Mesothelial cell of epicardium (in vitro differentiated cells): ENCODE measurements at places on chromosomes 3 and 15.

- no peak for DNase-seq
These were observed 86.4 kb downstream of the WNT7A start for GRCh38 chr3:13793451-13793850.

- no peak for DNase-seq
These were observed 163.1 kb downstream of the TLE3 start for GRCh38 chr15:69934607-69935006.

DNA sequence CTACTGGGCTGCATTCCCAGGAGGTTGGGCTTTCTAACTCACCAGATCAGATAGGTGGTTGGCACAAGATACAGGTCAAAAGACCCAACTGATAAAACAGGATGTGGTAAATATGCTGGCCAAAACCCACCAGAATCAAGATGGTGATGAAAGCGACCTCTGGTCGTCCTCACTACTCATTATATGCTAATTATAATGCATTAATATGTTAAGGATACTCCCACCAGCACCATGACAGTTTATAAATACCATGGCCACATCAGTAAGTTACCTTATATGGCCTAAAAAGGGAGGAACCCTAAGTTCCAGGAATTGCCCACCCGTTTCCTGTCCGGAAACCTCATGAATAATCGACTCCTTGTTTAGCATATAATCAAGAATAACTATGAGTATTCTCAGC, 31.6 kb downstream of the CFAP44 start:
- DNase-seq, result no peak

DNA sequence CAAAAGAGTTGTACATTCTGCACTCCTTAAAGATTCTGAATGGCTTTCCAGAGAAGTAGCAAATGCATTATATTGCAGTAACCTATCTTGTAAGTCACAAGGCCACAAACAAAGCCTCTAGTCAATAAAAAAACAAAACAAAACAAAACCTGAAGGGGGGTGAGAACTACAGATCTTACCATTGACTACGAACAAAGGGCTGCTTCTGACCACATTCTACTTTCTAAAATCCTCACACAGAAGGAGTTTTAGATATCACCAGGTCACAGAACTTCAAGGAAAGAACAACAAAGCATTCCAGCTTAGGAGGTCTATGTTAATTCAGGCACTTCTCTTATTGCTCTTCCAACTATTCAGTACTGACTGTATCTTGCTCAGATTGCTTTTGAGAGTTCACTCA, 343.0 kb downstream of the ZBTB20 start:
- DNase-seq, result no peak

DNA sequence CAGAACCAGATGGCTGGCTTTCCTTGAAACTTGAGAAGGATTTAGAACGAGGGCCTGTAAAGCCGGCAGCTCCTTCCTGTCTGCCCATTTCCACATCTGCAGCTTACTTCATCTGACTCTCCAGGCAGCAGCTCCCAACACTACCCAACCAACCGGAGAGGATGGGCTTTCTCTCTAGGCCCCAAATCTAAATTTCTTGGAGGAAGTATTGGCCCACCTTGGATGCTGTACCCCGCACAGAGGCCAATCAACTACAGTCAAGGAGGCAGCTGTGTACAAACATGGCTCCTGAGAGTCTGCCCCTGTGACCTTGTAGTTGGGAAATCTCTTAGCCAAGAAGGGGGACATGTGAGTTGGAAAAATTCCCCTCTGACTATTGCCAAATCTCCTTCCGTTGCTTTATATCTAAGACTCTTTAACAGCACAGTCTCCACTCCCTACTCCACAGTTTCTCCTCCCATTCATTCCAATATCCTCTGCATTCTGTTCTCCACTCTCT, 8.0 kb upstream of the ACAP2 start:
- no peak for DNase-seq

DNA sequence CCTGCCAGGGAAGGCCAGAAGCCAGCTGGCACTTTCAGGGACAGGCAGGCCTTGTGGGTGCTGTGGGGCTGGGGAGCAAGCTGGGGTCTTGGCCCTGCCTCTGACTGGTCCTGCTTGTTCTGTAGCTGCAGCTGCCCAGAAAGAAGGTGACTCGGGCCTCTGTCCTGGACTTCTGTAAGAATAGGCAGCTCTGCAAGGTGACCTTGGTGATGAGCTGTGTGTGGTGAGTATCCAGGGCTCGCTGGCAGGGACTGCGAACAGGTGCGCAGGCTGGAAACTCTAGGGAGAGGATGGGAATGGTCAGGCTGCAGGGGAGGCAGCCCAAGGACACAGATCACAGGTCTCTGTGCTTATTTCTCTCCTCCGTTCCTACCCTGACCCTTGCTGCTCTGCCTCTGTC, 31.2 kb downstream of the SLC22A14 start:
- no peak for DNase-seq

GRCh38 chr3:170096342-170096741, 58.5 kb downstream of the GPR160 start:
- DNase-seq, result no peak

DNA sequence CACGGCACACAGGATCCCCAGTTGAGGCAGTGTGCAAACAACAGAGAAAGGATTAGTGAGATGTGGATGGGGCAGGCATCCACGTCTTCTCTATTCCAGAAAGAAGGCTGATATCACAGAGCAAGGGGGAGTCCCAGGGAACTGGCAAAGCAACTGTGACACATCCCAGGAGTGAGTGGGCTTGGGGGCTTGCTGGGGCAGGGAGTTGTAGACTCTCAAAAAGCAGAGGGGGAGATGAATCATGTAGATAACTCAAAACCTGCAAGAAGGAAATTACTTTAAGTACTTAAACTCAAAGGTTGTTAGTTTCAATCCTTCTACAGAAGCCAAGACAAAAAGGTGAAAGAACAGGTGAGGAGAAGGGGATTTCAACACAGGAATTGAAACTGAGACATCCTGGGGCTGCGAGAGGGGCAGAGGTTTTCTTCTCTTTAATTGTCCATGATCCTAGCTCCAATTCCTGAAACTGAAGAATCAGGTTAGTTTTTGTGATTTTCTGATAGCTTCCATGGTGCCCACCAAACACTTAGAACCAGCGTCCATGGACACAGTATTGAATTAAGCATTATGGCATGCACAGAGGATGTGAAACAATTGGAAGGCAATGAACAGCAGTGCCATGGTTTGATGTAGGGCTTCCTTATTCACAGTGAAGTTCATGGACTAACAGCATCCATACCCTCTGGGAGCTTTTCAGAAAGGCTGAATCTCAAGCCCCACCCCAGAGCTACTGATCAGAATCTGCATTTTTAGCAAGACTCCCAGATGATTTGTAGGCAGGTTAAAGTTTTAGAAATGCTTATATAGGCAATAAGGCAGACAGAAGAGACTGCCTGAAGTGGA, 52.0 kb downstream of the CCR3 start:
- DNase-seq, result no peak

DNA sequence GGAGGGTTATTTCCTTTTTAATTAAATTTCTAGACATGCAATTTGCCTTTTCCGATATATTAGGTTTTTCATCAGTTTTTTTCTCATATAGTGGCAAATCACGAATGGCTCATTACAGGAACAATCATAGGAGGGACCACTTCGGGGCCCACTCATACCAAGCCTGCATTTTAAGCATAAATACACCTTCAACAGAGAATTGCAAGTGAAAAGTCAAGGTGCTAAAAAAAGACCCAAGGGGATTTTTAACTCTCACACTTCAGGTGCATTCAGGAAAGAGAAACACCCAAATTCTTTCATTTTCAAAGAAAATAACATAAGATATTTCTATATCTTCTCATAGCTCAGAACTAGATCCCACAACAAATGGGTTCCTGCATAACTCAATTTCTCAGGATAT, 979.6 kb upstream of the NR2F2 start:
- DNase-seq, result no peak

GRCh38 chr15:101068961-101069653, 149.9 kb downstream of the LRRK1 start:
- DNase-seq, result no peak

DNA sequence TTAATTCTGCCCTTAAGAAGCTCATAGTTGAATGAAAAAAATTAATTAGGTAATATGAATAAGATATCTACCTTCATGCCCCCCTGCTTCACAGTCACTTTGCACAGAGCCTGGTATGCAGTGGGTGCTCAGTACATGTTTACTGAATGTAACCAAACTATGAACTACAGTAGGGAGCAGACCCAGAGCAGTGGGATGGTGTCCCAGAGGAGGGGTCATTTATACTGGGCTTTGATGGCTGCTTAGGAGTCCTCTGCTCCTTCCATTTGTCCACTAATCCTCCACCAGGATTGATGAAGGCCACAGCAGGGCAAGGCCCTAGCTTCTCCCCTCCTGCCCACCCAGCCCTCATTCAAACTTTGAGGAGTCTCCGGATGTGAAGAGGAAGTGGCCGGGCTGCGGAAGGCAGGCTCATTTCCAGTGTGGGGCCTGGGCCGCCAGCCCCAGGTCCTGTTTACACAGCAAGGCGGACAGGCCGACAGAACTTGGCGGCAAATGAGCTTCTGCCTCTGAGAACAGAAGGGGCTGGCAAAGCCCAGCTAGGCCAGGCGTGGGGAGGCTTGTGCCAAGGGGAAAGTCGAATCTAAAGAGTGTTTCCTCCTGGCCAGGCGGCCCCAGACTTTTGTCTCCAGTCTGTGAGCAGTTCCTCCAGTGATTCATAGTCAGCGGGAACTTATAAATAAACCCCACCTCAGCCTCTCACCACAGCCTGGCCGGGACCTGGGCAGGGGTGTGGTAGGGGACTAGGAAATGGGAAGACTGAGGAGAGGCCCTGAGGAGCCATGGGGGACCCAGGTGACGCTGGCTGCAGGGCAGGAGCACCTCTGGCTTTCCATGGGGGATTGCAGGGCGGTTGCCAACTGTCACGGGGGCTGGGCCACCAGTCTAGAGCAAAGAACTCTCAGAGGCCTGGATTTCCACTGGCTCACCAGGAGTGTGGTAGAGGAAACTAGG, 51.6 kb upstream of the LCTL start:
- DNase-seq, result no peak

GRCh38 chr3:51802106-51802703, 23.2 kb upstream of the IQCF6 start:
- no peak for DNase-seq

- no peak for DNase-seq
These were observed 363.6 kb downstream of the NLGN1 start for GRCh38 chr3:173761161-173761560.

- DNase-seq, result no peak
These were observed at the start of gene FBXW12 for GRCh38 chr3:48371651-48372376. FBXW12 (plus strand) TSS chr3:48372219; CDS start chr3:48372768, 549 bp downstream.

GRCh38 chr3:9169956-9170850, 79.2 kb downstream of the SRGAP3 start:
- no peak for DNase-seq

- no peak for DNase-seq
These were observed 3.5 kb downstream of the PLSCR2 start for GRCh38 chr3:146465693-146466465.

DNA sequence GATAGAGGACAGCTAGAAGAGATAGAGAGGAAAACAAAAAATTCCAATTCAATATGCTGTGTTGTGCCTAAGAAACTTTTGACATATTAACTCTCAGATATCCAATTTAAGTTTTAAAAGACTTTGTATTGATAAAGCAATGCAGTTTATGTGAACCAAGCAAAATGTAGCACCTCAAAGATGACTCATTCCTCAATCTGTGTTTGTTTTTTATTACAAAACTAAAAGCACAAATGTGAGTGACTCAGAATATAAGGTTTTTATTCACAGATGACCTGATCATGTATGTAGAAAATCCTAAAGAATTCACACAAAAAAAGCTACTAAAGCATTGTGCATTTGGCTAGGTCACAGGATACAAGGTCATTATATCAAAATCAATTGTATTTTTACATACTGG, 11.1 kb downstream of the HCLS1 start:
- no peak for DNase-seq

GRCh38 chr15:96792216-96792615, 461.7 kb downstream of the NR2F2 start:
- DNase-seq, result no peak

DNA sequence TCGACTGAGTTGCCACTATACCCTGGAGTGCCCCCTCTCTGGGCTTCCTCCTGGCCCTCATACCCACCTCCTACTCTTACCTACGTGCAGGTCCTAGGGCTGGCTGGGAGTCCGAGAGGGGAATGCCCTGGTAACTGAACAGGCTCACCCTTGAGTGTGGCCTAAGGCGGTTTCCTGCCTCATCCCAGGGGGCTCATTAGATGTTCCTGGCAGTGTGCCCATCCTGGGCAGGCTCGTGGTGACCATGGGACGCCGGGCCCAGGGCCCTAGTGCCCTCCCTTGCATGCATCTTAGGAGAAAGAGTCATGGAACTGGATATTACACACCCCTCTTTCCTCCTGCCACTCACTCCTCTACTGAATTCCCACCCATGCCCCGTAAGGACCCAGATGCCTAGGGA, 2.8 kb downstream of the SEMA4B start:
- no peak for DNase-seq

GRCh38 chr3:103218146-103218545, 783.3 kb downstream of the ZPLD1 start:
- DNase-seq, result no peak

DNA sequence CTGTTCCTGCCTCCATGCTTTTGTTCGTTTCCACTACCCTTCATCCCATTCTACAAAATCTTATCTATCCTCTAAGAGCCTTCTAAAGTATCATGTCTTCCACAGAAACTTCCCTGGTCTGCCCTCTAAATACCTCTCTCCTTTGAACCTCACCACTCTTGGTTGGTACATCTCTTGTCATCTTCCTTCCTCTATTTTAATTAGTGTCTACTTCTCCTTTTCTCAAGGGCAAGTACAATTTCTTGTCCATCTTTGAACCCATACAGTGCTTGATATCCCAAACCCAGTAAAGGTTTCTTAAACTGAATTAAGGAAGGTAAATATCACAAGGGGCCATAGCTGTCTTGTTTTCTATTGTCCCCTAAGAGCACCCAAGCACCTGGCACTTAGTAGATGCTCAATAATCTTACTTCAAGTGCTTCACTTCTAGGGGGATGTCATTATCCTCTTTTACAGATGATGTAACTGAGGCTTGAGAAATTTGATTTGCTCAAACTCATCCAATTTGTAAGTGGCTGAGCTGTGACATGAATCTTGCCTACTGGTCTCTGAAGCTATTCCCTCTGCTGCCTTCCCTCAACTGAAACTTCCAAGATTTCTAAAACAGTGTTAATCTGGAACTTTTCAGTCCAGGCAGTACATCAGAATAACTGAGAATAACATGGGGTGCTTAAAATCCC, 2.6 kb upstream of the DAPK2 start:
- no peak for DNase-seq

DNA sequence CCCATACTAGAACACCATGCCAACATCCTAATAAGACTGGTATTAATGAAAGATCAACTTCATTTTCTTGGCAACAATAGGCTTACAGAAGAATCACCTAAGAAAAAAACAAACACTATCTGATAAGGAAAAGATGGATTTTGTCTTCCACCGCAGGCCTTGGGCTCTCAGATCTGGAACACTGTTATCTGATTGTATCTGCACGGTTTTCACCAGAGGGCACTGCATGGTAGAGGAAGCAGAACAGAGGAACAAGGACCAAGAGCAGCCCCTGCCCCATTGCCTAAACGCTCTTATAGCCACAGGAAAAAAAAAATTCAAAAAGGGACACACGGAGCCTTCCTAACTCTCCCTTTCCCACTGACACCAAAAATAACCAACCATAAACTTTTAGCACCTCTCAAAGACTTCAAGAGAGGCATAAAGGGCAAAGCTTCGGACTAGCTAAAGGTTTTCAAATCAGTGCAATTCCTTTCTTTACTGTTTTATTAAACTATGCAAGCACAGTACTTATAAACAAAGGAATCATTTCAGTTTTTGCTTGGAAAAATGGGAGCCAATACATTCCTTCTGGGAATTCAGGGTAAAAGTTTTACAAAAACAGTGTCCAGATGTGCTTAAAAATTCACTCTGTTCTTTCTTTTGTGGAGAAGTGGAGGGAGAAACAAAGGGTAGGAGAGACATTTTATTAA, 23.3 kb downstream of the IL17RD start:
- no peak for DNase-seq
